Dorsolateral prefrontal cortex (tissue), 122 donors: ENCODE measurements at places on chromosomes 3 and 15. TPM values are rescaled to one million over a fixed set of nuclear protein-coding genes. Genes with fewer than 3 reads are reported as not detected.

The P2RY1 gene
- total RNA-seq, result 6.3 TPM

The USP8 gene
- 74.2 TPM for total RNA-seq

The GPR160 gene
- total RNA-seq, result 0.93 TPM

The CILP gene
- 0.67 TPM for total RNA-seq

The PLA2G4E gene
- total RNA-seq, result 0.20 TPM

The C3orf49 gene
- not detected for total RNA-seq

The RASGRF1 gene
- total RNA-seq, result 75.8 TPM

The SCN11A gene
- total RNA-seq, result 0.83 TPM

The BCL2A1 gene
- total RNA-seq, result 3.3 TPM

The GOLGA8A gene
- total RNA-seq, result 190 TPM

The TM4SF4 gene
- total RNA-seq, result not detected

The SEC22A gene
- total RNA-seq, result 20.3 TPM

The LIPH gene
- total RNA-seq, result 1.1 TPM

The AP3B2 gene
- 166 TPM for total RNA-seq

The AGBL1 gene
- total RNA-seq, result 1.2 TPM

The NANOGP8 gene
- not detected for total RNA-seq

The SEMA7A gene
- 57.6 TPM for total RNA-seq

The PCNP gene
- total RNA-seq, result 171 TPM

The IQCH gene
- total RNA-seq, result 5.4 TPM

The PP2D1 gene
- not detected for total RNA-seq

The SPSB4 gene
- 1.2 TPM for total RNA-seq

The TIMP4 gene
- total RNA-seq, result 4.2 TPM
